A172 (cell line): ENCODE measurements at places on chromosomes 7 and 10. TPM values are rescaled to one million over a fixed set of nuclear protein-coding genes. Genes with fewer than 3 reads are reported as not detected.

TBX20 gene
- total RNA-seq = 0.96 and 1.2 TPM in 2 replicates

STK31 gene
- 0.07 and 0.45 TPM in 2 replicates for total RNA-seq

- DNase-seq = no peak
These were observed 116.2 kb downstream of the CAMK1D start for GRCh38 chr10:12465385-12466136.

DNA sequence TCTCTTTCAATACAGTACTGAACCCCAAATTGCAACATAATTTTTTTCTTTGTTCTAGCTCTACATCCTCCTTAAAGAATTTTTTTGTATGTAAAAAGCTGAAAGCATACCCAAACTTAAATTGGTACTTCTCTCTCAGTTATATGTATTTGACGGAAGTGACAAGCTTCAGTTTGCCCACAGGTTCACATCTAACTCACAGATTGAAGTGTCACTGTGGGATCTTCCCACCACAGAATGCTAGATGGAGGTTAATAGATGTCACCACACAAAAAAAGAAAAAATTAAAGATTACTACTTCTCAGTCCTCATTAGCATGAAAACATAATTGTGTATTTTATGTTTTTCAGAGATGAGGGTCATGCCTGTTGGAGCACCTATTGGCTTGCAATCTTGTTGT is 150.9 kb upstream of the GHITM start:
- no peak for DNase-seq

DNA sequence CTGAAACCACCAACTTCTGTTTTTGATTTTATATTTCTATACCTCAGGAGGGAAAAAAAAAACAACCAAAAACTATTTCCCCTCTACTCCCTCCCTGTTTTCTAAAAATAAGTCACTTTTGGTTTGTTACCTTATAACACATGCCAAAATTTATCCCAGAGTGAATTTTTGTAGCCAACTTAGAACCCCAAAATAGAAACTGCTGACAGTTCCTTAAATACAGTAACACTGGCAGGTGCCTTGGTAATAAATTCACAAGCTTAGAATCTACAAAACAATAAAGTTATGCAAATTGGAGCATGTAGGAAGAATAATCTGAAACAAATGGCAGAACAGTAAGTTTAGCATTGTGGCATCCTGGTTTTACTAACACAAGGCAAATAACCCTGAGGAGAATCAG is 165.0 kb upstream of the HDAC9 start:
- no peak for DNase-seq

DNA sequence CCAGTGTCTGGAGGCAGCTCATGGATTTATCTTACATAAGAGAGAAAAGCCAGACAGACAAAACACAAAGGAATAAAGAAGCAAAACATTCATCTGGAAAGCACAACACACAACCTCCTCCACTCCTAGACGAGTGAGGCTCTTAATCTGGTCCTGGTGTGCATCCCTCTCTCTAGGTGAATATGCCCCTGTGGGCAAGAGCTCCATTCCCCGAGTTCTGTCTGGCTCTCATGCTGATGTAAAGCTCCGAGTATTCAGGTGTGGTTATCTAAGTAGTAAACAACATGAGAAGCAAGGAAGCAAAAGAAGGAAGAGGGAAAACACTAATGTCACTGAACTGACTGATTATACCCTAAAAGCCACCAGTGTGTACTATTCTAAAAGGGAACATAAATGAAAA is 47.9 kb upstream of the FEZF1 start:
- DNase-seq = no peak

DNA sequence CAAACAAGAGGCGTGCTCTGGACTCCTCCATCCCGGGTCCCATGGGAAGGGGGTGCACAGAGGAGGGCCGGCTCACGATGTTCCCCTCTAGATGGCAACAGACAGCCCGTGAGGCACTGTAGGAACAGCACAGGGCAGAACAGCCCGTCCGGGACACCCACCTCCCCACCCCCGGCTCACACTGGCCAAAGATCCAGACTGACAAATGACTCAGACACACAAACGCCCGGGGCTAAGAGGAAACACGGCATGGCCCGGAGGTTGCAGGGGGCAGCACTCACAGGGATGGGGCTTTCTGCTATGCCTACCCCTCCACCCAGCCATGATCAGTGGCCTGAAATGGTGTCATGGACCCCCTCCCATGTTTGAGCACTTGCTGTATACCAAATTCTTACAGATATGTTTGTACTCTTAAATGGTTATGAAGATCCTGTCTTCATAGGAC is 4.9 kb upstream of the ELN start:
- peak; percentile 81 for DNase-seq

DNA sequence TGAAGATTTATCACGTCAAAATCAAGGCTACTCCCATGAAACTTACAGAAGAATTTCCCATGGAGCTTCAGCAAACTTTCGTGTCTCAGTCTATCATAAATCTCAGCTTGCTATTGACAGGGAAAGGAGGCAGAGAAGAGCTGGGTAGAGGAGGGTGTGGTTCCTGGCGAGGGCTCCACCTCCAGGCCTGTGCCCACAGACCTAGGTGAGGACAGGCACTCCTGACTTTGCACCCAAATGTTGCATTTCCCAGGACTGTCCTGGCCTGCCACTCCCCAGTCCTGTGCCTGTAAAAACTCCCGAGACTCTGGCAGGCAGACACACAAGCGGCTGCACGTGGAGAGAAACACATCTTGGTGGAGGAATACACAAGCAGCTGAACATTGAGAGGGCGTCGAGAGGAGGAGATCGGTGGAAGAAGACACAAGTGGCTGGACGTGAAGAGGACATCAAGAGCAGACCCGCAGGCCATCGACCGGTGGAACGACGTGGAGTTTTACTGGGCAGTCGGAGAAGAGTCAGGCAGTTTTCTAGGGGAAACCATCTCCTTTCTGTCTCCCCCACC is 145.1 kb downstream of the CTNNA3 start:
- no peak for DNase-seq

DNA sequence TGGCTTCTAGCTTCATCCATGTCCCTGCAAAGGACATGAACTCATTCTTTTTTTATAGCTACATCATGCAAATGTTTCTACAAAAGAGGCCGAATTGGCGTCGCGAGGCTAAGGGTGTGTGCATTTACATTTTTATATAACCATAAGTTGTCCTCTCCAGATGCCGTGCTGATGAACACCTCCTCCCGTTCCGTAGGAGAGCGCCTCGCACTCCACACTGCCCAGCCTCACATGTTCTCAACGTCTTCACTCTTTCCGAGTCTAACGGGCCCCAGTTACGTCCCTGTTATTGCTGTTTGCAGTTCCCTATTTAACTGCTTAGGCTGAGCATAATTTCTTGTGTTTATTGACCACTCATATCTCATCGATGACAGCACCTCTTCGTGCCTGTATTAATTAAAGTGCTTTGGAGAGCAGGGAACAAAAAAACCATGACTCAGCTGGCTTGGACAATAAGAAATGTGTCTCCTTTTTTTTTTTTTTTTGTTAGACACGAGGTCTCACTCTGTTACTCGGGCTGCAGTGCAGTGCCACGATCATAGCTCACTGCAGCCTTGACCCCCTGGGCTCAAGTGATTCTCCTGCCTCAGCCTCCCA is 113.5 kb upstream of the SDK1 start:
- peak; percentile 30 for DNase-seq

DNA sequence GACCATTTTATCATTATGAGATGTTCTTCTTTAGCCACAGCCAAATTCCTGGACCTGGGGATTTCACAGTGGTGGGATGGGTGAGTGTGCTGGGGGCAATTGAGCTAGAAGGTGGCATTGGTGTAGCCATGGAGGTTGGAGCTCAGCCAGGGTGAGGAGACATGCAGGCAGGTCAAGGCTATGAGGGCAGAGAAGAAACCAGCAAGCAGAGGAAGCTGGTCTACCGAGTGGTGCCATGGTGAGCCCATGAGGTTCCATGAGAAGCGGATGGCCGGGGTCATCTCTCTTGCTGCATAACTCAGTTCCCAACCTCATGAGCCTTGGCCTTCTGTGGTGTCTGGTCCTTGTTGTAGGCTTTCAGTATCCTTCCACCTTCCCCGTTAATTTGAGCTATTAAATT is 91.4 kb downstream of the CARD11 start:
- DNase-seq = no peak

DNA sequence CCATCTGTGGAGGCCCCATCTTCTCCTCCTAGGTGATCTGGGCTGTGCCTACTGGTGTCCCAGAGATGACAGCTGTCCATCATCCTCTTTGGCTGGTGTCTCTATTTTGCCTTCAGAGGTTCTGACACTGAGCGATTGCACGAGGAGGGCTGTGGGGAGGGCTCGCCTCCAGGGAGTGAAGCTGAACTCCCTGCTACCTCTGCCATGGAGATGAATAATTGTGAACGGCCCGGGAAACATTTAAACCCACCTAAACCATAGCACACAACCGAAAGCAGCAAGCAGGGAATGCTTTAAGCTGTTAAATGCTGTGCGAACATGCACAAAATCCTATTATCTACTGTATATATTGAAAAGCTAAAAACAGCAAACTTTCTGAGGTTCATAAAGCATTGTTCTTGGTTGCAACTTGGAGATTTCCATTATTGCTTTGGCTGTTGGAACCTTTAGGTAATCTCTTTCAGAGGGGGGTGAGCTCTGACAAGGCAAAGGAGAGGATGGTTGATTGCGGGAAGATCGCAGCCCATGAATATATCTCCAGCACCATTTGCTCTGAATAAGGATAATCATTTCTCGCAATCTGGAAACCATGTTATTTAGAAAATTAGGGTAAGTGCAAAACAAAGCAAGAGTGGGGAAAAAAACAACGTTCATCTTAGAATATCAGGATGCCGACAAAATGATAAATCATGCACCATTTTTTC is 507.6 kb downstream of the GALNT17 start:
- DNase-seq = no peak

- peak; percentile 31 for DNase-seq
These were observed 42.2 kb upstream of the HSPB1 start for GRCh38 chr7:76260171-76260703.

DNA sequence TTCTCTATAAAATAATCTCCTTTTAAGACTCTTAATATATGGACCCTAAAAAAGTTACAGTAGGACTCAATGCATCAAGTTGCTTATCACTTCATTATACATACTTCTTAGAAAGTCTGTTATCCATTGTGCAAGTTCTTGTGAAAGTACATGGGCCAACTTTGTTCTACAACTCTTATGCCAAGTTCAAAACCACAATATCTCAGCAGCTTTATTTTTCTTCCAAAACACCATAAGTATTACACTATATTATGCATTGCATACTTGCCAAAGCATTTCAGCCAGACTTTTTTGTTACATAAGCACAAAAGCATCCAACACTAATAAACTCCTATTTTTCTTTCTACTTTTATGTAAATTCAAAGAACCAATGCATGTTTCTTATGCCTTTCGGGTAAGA is 94.4 kb downstream of the AHR start:
- DNase-seq = no peak

DNA sequence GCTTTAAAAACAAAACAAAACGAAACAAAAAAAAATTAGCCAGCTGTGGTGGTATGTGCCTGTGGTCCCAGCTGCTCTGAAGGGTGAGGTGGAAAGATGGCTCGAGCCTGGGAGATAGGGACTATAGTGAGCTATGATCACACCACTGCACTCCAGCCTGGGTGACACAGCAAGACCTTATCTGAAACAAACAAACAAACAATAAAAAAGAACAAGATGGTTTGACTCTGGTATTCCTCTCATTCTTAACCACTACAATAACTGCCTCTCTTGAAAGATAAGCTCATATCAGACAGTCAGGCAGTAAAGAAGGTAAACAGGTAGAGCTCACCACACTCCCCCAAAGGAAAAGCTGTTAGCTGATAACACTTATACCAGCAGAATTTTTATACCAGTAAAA is 14.1 kb upstream of the DUSP5 start:
- no peak for DNase-seq

DNA sequence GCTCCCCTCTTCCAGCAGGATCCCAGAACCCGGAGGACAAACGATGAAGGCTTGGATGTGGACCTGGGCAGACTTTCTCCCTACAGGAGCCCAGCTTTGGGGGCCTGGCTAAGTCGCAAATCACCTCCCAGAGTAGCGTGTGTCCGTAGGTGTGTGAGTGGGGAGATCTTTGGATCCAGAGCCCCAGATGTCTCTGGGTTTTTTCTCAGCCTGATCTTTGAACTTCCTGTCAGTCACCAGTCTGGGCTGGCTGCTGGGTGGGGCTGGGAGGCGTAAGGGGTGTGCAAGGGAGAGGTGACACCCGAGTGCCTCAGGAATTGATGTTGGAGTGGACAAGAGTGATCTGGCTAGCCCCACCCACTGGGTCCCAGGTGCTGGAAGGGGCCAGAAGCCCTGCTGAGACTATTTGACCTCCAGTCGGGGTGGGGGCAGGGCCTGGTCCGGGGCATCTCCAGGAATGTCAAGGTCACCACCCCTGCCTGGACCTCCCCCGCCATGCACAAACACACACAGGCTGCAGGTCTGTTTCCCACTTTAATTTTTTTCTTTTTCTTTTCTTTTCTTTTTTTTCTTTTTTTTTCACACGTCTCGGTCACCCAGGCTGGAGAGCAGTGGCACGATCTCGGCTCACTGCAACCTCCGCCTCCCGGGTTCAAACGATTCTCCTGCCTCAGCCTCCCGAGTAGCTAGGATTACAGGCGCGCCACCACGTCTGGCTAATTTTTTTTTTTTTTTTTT is at the start of gene MOGAT3:
TSS of gene MOGAT3 (minus strand) at position 175 of the 738 bp plus-strand sequence. CDS start 182 bp downstream, outside the sequence.
- DNase-seq = no peak

GRCh38 chr10:43444323-43444722 is 7.4 kb downstream of the ZNF487 start:
- no peak for DNase-seq

- peak; percentile 80 for DNase-seq
These were observed 78.7 kb downstream of the ARHGAP22 start for GRCh38 chr10:48526011-48526821.

GRCh38 chr7:158609313-158609974 is 21.8 kb upstream of the PTPRN2 start:
- DNase-seq = no peak

DNA sequence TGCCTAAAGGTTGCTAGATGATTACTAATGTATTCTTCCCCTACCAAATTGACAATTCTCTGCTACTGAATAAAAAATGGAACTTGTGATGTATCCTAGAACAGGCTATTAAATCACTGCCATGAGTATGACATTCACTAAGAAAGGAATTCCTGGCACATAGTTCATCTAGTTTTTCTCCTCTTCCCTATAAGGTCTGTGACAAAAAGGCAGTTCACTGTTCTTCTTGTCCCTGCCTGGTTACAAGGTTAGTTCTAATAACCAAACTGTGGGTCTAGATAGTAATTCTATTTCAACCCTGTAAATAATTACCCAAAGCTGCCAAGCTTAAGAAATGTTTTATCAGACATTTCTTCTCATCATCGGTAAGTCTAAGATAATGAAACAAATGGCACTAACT is 245.6 kb downstream of the BICC1 start:
- no peak for DNase-seq

GRCh38 chr7:108395426-108395825 is 60.8 kb downstream of the NRCAM start:
- no peak for DNase-seq

DNA sequence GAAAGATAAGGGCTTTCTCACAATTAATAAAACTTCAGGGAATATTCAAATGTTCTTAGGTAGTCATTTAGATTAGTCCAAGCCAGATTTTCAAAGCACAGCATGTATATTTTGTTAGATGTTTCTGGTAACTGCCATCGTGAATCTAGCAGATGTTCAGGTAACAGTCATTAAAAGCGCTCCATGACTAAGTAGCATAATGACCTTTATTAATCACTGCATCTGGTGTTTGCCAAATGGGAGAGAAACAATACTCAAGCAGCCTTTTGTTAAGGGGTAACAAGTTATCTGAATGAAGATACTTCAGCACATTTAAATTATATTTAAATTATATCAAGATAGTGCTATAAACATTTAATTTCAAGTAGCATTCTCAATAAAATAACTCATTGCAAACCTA is 47.5 kb downstream of the USP6NL start:
- no peak for DNase-seq
